Stimulated activated CD4-positive, alpha-beta T cell treated with anti-CD3 and anti-CD28 coated beads, Interleukin-1b, Interleukin-23, amount 100 ng/mL, for 1 hour (primary cell): ENCODE measurements at places on chromosomes 12 and 14.

DNA sequence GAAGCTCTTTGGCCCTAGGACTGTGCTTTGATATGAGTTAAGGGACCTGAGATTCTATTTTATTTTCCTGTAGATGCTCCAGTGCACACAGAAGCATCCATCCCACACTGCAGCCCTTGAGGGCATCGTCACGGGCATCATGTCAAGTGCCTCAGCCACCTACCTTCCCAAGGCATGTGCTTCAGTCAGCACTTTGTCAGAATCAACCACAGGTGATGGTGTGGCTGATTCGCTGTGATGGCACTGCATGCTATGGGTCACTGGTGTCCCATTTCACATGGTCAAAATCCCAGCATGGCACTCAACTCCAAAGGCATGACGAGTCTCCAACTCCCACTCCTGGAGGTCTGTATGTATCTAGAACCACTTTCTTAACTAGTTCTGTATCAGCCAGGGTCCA is 100.8 kb downstream of the AACS start:
- no peak for DNase-seq

DNA sequence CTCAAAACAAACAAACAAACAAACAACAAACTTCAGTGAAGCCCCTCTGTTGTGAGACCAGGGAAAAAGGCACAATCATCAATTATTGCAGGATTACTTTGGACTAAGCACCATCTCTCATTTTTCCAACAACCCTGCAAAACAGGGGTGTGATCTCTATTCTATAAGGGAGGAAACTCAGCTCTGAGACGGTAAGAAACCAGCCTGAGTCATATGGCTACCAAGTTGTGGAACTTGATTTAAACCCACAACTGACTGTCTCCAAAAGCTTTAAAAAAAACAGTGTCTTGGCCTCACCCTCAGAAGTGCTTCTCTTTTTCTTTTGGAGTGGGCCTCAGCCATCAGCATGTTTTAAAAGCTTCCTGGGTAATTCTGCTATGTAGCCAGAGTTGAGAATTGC is 49.8 kb downstream of the RIN3 start:
- DNase-seq: no peak

DNA sequence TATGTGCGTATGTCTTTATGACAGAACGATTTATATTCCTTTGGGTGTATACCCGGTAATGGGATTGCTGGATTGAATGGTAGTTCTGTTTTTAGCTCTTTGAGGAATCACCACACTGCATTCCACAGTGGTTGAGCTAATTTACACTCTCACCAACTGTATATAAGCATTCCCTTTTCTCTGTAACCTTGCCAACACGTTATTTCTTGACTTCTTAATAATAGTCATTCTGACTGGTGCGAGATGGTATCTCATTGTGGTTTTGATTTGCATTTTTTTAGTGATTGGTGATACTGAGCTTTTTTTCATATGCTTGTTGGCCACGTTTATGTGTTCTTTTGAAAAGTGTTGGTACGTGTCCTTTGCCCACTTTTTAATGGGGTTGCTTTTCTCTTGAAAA is 49.7 kb downstream of the FRS2 start:
- no peak for DNase-seq

DNA sequence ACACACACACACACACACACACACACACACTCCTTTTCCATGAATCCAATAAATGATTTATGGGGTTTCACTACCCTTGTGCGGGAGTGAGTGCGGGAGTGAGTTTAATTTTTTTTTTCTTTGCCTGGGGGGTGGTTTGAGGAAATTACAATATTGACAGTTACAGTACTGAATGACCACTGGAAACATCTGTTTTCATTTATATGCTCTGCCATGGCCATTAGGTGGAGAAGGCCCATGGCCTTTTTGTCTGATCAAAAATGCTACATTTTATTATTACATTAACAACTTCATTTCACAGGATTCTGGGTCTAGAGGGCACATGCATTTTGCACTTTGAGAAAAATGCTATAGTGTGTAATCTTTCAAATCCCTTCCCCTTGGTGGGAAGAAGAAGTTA is 5.9 kb downstream of the TBX3 start:
- DNase-seq: no peak

- DNase-seq: no peak
Observed at GRCh38 chr12:49880756-49881414, 22.8 kb downstream of the FAIM2 start.

- no peak for DNase-seq
Observed at GRCh38 chr12:119786539-119786938, 90.6 kb downstream of the CIT start.

DNA sequence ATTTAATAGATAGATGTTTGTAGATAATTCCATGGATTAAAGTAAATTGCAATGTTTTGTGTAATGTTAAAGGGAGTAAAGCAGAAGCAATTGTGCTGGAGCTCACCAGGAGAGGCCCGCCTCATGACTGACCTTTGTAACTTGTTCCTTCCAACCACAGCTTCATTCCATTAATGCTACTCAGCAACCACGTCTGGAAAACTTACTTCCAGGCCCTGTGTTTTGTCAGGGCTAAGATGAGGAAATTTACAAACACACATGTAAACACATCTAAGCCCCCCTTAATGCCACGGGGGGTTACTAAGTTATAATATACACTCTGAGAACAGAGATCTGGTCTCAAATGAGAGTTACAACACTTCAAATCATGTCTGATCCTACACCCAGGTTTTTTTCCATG is 12.4 kb downstream of the LUM start:
- no peak for DNase-seq

DNA sequence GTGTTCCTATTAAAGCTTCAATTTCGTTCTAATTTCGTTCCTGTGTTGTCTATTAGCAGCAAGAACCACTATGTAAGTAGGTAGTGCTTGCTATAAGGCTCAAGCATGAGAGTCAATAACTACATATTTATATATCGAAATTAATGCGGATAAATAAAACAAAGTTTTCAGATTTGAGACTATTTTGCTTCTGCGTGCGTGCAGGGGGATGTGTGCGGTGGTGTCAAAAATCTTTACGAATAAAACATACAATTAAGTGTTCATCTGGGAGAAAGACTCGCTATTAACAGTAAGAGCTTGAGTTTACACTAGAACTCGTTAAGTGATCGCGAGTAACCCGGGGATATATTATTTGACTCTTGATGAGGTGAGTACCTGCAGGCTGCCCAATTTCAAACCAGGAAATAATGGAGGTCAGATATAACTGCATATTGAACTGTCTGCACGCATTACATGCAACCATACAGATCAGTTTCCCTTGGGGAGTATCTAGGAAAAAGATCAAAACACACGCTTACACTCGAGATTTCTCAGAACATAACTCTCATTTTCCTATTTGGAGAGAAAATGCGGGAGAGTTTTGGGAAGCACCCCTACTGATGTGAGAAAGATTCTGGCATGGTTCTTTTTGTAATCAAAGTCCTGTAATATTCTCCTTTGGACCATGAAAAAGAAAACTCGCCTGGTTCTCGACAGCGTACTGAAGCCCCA is 813 bp downstream of the TWF1 start:
- no peak for DNase-seq

GRCh38 chr14:87142551-87143211 is 850.3 kb downstream of the GALC start:
- DNase-seq: no peak

- no peak for DNase-seq
Observed at GRCh38 chr12:55713721-55714120, 2.1 kb upstream of the BLOC1S1 start.

- DNase-seq: no peak
Observed at GRCh38 chr12:62728741-62729140, 206.2 kb downstream of the PPM1H start.

DNA sequence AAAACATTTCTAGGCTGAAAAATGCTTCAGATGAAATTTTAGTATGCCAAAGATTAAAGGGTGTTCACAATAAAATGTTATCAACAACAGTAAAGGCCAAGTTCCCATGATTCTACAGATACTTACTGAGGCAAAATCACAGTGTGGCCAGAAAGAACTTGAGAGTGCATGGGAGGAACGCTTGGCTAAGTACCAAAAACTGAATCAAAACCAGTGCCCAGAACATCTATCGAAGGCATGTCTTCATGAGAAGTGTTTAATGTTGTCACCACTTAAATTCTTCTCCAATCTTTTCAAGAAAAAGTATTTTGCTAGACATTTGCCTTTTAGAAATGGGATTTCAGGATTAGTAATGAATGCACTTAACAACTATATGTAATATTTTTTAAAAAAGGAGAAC is 41.5 kb downstream of the KIF21A start:
- no peak for DNase-seq

- DNase-seq: no peak
Observed at GRCh38 chr12:40248585-40249297, 23.9 kb downstream of the LRRK2 start.

DNA sequence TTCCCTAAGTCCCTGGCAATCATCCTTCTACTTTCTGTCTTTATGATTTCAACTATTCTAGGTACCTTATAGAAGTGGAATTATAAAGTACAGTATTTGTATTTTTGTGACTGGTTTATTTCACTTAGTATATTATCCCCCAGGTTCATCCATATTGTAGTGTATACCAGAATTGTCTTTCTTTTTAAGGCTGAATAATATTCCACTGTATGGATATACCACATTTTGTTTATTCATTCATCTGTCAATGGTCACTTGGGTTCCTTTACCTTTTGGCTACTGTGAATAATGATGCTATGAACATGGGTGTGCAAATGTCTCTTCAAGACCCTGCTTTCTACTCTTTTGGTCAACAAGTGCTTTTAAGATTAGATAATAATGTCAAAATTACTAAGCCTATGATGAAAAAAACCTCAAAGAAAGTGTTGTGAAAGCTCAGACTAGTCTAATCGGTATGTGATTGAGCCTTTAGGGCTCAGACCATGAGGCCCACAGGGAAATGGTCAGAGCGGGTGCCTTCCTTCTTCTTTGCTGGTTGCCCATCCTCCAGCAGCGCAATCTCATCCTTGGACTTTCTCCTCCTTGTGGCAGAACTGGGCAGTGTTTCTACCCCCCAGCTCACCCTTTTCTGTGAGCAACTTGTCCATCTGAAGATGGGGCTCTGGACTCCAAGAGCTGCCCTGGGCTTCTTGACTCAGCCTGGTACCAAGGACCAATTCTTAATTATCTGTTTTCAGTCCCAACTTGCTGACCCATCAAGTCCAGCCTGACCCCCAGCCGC is 105.4 kb downstream of the TTC8 start:
- DNase-seq: no peak

GRCh38 chr14:66495218-66496098 is 9.3 kb downstream of the CCDC196 start:
- no peak for DNase-seq

DNA sequence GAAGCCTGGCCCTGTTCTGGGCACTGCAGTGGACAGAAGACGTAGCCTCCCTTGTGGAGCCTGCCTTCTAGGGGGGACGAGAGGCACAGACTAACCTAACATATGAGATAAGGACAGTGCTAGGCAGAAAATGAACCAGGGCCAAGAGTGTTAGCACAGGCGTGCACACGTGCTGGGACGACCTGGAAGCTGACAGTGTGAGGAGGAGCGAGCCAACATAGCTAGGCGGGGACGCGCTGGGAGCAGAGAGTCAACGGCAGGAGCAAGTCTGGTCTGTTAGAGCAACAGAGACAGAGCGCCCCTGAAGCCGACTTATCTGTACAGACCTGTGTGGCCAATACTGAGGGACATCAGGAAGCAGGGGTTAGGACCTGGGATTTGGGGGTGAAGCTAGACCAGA is 8.0 kb downstream of the PXMP2 start:
- DNase-seq: no peak

GRCh38 chr14:85545738-85546137 is 15.8 kb downstream of the FLRT2 start:
- no peak for DNase-seq

- no peak for DNase-seq
Observed at GRCh38 chr12:11545484-11546330, 103.8 kb upstream of the ETV6 start.

DNA sequence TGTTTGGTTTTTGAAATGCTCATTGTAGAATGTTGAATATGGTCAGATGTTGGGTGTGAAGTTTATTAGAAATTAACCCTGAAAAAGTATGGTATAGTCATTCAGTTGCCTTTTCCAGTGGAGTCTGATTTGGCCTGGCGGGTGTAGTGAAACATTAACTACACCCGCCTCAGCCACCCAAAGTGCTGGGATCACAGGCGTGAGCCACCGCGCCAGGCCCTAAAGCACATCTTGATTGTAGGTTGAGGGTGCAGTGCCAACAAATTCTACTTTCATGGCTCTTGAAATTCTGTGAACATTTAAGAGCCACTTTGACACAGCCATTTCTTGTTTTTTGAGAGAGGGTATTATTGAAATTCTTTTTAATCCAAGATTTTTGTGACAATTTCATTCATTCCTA is 624.9 kb downstream of the DIO2 start:
- DNase-seq: no peak

DNA sequence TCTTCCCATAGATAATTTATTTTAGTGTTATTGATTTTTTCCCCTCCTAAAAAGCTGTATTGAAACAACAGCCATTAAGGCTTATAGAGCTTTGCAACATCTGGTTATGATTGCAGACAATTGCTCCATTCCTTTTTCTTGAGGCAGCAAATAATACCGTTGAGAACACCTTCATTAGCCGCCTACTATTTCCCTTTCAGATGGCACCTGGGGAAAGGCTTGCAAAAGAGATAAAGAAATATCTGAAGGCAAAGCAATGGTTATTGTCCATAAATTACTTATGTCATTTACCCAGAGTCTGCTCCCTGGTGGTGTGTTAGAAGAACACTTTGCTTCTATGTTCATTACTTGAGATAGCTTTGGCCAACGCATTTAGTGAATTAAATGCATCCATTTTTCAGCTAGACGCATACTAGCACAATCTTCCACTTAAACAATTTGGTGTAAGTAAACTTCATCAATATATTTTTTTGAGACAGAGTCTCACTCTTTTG is 377.8 kb downstream of the KCNH5 start:
- no peak for DNase-seq

GRCh38 chr14:73365727-73366126 is 92.6 kb downstream of the NUMB start:
- DNase-seq: no peak

- no peak for DNase-seq
Observed at GRCh38 chr12:88544991-88545980, 35.0 kb downstream of the KITLG start.

GRCh38 chr14:95961481-95961880 is 77.7 kb upstream of the C14orf132 start:
- no peak for DNase-seq

DNA sequence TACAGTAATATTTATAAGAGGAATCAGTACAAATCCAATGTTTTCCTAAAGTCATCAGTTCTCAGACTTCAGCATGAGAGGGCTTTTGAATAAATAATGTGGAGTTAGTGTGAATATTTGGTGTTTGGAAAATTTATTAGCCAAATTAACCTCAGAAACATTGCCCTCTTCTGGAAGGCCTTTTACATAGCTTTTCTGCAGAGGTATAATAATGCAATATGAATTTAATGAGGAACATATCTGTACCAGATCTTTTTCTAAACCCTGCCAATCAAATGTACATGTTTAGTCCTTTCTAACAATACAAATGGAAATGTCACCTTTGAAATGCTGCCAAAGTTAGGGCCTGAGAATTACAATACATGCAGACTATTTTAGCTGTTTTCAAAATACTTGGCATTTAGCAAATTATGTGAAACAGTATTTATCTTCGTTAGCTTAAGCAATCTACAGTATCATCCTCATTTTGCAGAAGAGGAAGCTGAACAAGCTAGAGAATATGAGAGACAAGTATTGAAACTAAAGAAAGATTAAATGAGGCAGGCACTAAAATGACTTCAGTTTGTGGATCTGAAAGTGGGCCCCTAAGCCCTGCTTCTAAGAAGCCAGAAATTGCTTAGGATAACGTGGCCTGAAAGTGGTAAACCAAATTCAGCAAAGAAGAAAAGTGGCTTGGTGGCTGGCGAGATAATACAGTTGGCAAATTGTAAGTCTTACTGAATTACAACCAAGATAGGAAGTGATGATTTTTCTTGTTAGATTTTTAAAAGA is 60.4 kb upstream of the MANSC4 start:
- DNase-seq: no peak
